ENCODE measurements at places on chromosomes 4 and X.

- DNase-seq: no peak
Observed at GRCh38 chr4:139622901-139623381, 42.7 kb upstream of the MGST2 start.

- no peak for DNase-seq
Observed at GRCh38 chr4:13118633-13119032, 365.5 kb downstream of the RAB28 start.

DNA sequence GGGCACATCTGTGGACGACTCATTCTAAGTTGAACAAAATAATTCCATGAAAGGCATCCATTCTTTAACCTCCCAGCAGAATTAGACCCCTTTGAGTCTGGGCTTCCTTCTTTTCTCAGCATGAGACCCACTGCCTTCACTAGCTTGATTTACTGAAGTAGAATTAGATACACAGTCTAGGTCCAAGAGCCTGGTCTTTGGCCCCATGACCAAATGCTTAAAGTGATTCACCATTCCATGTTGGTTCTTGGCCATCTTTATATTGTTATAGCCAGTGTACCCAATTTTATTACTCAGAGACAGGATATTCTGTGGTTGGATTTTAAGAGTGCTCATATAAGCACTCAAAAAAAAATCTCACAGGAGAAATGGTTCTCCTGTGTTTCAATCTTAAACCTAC lies 155.3 kb upstream of the GPC4 start:
- no peak for DNase-seq

DNA sequence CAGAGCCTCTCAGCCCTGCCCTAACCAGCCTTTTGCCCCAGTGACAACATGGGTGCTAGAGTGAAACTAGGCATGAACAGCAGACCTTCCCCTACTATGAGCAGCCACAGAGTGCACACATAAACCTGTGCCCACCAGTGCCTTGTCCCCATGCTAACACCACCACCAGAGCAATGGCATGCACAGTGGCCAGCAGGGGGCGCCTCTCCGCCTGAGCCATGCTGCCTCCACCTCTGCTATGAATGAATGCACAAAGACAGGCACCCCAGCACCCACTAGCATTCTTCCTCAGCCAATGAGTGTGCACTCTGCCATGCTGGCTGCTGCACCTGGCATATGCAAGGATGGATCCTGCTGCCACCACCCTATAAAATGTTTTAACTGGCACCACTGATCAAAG lies 286.9 kb upstream of the FGF16 start:
- no peak for DNase-seq

GRCh38 chr4:2412885-2413716 lies 5.3 kb downstream of the ZFYVE28 start:
- DNase-seq: peak; percentile 94

- DNase-seq: no peak
Observed at GRCh38 chr4:78129383-78130108, 72.4 kb downstream of the FRAS1 start.

DNA sequence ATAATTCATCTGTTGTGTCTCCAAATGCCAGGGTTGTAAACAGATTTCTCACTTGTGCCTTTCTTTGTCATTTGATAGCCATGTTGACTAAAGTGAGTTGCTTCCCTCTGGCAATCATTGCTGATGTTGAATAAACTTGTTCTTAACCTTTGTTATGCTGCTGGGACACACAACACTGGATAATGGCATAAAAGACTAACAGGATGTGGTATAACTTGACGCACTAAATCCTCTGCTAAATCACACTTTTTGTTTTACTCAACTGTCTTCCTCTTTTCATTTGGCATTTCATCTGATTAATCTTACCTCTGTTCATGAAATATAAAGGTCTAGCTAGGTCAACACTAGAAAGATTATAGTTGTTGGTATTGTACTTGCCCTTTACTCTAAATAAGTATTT lies 17.6 kb upstream of the CXCL5 start:
- no peak for DNase-seq

- no peak for DNase-seq
Observed at GRCh38 chr4:70637239-70637913, 8.8 kb downstream of the ENAM start.

GRCh38 chr4:52250154-52250553 lies 199.1 kb downstream of the SPATA18 start:
- no peak for DNase-seq

DNA sequence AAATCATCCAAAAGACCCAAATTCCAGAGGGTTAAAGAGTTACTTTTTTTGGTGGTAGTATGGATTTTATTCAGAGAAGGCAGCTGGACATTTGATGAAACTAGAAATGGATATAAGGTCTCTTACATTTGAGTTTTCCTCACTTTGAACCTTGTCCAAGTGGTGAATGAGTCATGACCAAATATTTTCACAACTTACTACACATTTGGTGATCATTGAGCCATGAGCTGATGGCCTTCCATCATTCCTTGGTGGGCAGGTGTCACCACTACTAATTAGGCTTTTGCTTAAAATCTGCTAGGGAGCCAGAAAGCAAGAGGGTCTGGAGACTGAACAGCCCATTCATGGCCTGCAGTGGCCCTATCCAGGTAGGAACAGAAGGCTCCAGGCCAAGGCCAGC lies 620.2 kb upstream of the INTU start:
- no peak for DNase-seq

GRCh38 chr4:100257567-100257966 lies 67.3 kb upstream of the DDIT4L start:
- DNase-seq: no peak

- no peak for DNase-seq
Observed at GRCh38 chrX:121671649-121672048, 624.2 kb downstream of the GLUD2 start.

GRCh38 chrX:134026565-134027311 lies 41.3 kb upstream of the GPC3 start:
- no peak for DNase-seq

DNA sequence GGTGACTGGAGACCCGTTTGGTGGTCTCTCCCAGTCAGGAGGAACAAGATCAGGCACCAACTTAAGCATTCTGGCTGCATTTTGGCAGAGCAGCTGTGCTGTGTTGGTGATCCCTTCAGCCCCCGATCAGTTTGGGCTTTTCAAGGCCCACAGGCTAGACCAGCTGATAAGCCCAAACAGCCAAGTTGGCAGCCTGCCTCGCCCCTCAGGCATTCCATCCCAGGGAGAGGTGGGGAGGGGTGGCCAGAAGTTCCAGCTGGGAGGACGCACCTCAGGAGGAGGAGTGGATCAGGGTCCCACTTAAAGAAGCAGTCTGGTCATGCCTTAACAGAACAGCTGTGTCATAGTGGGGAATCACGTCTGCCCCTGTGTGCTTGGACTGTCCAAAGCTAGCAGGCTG lies 105.8 kb downstream of the CHIC1 start:
- DNase-seq: no peak

DNA sequence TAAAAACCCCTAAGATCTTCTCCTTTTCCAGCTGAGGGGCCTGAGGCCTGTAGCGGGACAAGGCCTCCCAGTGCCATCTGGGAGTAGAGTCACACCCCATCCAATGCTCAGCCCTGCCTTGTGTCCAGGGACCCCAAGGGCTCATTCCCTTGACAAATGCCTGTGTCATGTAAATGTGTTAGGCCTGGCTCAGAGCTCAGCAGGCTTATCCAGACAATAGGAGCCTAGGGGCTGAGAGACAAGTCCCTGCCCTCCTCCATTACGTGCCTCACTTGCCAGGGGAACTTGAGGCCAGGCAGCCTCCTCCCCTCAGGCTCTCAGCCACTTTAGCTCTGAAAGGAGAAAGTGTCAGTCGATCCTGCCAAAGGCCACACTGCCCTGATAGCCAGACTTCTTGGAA lies 166.8 kb upstream of the MAMLD1 start:
- DNase-seq: no peak

- DNase-seq: no peak
Observed at GRCh38 chr4:139783741-139784484, 118.3 kb downstream of the MGST2 start.

DNA sequence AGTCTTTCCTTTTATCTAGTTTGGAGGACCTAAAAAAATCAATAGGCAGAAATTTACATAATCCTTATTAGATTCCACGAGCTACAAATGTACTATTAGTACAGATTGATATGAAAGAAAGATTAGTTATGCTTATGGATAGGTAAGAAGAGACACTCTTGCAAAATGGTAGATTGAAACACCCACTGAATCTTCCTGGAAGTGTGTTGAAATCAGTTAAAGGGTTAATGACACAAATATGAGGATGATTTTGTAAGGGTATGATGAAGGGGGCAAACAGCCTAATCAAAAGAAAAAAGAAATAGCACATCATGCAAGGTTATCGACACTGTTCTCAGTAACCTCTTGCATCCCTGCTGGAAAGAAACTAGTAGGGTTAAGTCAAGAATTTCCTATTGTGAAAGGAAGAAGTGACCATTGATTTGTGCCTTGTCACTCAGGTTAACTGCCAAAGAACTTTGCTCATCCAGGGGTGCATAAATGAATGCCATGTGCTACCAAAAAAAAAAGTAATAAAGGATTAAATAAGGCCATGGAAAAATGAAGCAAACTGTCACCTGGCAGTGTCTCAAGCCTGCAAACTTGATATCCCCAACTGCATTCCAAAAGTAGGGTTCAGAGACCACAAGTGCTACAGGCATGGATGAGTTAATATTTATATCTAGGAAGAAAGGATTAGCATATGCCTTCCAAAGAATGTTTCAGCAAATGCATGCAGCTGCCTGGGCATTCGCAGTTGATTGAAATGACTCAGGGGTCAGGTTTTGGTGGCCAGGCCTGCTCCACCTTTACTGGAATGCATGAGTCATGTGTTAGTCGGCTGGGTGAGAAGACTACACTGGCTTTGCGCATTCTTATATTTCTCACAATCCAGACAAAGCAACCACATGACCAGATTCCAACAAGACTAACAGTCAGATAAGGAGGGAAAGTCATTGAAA lies 78.3 kb upstream of the ATXN3L start:
- peak; percentile 80 for DNase-seq

DNA sequence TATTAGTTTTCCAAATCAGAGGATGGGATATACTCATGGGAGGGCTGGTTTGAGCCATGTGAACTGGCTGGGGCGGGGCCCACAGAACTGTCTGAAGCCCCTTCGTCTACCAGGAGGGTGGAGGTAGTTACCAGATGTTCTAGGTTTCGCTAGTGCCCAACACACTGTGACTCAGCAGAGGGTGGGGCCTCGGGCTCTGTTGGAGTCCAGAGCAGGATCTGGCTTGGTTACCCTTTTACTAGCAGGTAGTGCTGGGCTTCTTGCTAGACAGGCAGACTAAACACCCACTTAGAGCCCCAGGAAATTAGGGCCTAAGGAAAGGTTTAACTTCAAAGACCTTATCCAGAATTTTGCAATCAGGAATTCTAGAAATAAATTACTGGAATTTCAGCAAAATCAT lies 56.2 kb upstream of the CHRDL1 start:
- DNase-seq: no peak

- no peak for DNase-seq
Observed at GRCh38 chrX:119529345-119530276, 35.6 kb downstream of the STEEP1 start.

GRCh38 chrX:63350465-63350877 lies 661 bp downstream of the SPIN4 start:
- DNase-seq: no peak

DNA sequence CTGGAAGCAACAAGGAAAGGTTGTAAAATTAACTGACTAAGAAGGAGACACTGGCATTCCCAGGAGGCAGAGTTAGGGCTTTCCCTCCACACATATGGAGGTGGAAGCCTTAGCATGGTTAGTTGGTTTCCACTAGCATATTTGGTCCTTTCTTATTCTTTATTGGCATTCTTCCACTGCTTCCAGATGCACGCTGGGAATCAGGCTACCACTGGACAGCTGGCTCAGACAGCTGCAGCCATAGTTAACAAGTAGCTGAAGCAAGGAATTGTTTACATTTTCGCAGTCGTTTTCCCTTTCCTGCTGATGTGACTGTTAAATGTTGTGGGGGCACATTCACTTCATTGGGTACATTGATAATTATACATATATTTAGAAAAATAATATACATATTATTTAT lies 169.2 kb downstream of the GRIA2 start:
- no peak for DNase-seq

DNA sequence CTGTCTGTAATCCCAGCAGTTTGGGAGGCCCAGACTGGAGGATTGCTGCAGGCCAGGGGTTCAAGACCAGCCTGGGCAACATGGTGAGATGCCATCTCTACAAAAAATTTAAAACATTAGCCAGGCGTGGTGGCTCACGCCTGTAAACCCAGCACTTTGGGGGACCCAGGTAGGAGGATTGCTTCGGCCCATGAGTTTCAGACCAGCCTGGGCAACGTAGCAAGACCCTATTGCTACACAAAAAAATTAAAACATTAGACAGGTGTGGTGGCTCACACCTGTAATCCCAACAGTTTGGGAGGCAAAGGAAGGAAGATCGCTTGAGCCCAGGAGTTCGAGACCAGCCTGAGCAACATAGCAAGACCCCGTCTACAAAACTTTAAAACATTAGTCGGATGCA lies 1.3 kb downstream of the DHRSX start:
- no peak for DNase-seq

- DNase-seq: no peak
Observed at GRCh38 chrX:53374923-53375322, 47.5 kb downstream of the SMC1A start.

GRCh38 chrX:28581522-28581921 lies 5.7 kb upstream of the IL1RAPL1 start:
- no peak for DNase-seq

DNA sequence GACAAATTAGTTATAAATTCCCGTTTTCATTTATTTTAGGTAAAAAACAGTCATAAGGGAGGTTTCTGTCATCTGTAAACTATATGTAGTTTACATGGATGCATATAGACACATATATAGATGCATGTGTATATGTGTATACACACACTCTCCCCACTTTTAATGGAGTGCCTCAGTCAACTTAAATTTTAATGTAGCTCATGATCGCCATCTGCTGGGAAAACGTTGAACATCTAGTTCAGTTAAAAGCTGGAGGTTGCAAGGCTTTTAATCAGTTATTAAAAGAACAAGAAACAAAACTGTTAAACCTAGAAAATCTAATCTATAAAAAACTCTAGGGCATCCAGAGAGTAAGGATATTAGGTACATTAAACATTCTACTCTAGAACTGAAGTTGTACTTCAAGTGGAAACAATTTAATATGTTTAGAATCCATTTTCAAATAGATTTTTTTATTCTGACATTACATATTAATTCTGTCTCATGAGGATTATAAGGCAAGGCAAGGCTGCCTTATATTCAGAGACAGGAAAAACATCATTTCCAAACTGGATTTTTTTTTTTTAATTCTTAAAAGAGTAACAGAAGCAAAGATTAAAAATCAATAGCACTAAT lies 122.6 kb downstream of the SHISA3 start:
- peak; percentile 36 for DNase-seq

DNA sequence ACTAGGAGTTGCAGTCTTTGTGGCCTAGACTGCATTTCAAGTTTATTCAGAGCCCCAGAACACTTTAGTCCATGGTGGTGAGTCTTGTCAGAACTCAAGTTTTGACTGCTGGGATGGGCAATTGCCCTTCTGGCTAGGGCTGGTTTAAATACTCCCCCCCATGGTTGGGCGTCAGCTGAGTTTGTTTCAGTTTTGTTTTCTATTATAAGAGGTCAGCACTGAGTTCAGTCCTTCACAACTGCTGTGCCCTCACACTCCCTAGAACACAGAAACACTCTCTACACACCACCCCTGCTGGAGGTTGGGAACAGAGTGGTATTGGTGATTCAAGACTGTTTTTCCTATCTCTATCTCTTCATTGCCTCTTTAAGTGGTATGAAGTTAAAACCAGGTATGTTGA lies 217.0 kb downstream of the GUCY2F start:
- no peak for DNase-seq

- DNase-seq: no peak
Observed at GRCh38 chr4:53646795-53647194, 55.5 kb upstream of the LNX1 start.

GRCh38 chr4:179200681-179201080 lies 1758.4 kb upstream of the AGA start:
- DNase-seq: no peak

Measured in smooth muscle cell of the brain vasculature (primary cell).